RCC 7860 (cell line): ENCODE measurements at places on chromosomes 3 and 15.

DNA sequence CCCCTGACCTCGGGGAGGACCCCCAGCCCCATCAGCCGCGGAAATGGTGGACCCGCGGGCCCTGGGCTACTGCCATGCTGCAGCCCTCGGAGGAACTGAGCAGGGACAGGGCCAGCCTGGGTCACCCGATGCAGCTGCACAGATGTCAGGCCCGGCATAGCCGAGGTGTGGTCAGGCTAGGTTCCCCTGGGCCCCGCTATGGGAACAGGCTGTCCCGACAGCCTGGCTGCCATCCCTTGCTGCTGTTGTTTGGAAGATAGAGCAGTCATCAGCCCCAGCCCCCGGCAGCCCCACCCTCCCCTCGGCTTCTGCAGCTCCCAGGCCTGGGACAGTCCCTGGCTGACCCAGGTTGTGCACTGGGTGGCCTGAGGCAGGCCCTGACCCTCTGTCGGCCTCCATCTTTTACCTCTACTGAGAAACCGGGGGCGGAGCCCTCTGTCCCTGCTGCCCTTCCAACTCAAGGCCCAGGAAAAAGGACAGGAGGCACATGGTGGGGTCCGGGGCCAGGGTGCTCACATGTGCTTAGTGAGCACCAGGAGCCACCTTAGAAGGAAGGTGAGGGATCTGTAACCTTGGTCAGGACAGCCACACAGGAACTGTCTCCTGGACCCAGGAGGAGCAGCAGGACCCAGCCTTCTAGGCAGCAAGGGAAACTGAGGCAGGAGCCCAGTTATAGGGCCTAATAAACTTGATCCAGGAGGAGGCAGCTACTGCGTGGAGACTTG, 31.5 kb upstream of the FBLN2 start:
- DNase-seq: no peak

DNA sequence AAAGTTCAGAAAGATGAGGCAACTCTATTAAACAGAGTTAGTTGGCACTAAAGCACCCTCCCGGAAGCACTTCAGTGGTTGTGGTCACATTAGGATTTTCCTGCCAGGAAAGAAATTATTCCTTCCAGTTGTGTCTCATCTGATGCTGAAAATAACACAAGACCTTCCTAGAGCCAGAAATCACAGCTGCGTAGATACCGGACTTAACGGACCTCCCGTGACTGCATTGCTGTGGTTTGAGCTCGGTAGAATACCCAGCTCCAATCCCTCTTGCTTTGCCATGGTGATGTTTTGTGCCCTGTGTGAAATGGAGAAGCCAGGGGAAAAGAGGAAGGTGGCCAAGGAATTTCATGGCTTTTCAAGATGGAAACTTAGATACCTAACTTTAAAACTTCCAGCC, 215.0 kb upstream of the IGF1R start:
- no peak for DNase-seq

GRCh38 chr3:136787349-136787748, 31.6 kb upstream of the SLC35G2 start:
- no peak for DNase-seq

GRCh38 chr15:38021259-38021658, 86.8 kb downstream of the TMCO5A start:
- no peak for DNase-seq

DNA sequence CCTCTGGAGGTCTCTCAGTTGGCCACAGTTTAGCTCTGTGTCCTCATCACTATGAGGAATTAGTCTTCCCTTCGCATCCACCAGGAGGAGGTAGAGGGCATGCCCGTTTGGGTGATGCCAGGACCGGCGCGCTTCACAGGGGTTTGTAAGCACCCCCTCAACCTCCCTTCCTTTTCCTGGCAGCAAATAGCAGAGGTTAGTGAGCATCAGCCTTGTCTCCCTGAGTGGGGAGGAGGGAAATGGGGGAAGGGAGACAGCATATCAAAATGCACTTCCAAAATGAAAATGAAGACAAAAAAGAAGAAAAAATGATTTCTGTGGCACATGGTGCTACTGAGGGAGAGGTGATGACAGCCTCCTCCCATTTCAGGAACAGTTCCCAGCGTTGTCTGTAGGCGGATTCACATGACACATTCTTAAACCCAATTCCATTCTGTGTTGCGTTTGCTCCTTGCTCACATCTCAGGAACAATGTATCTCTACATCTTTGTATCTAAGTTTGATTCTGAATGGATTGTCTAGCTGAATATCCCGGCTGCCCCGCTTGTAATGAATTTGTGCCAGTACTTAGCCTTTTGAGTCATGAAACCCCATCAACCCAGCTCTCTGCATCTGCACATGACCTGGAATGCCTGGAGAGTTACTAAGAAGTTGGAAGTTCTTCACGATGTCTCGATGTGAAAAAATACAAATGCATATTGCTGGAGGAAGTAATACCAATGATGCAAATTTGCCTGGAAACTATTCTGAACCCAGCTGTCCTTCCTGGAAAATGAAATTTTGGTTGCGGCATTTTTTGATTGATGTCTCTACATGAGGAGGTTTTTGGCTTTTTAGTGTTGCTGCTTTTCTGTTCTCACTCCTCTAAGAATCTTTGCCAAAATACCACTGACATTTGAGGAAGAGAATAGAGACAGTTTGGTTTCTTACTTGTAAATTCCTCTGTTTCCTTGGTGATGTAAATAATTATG, 45.2 kb downstream of the TYRO3 start:
- DNase-seq: no peak

- no peak for DNase-seq
Observed at GRCh38 chr15:82174471-82175235, 87.9 kb downstream of the EFL1 start.
